ENCODE measurements at places on chromosomes 2 and 18.

- DNase-seq: no peak
Observed at GRCh38 chr18:9849407-9850283, 36.1 kb upstream of the TXNDC2 start.

GRCh38 chr18:37397814-37398213 lies 167.8 kb downstream of the CELF4 start:
- DNase-seq: no peak

- no peak for DNase-seq
Observed at GRCh38 chr2:122800781-122801180, 1045.3 kb downstream of the TSN start.

DNA sequence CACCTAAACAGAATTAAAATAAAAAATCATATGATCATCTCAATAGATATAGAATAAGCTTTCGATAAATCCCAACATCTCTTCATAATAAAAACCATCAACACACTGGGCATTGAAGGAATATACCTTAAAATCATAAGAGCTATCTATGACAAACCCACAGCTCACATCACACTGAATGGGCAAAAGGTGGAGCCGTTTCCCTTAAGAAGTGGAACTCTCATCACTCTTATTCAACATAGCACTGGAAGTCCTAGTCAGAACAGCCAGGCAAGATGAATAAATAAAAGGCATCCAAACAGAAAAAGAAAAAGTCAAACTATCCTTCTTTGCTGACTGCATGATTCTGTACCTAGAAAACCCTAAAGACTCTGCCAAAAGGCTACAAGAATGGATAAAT lies 510.3 kb downstream of the ZNF804A start:
- no peak for DNase-seq

GRCh38 chr2:100862081-100862480 lies 42.1 kb downstream of the NPAS2 start:
- DNase-seq: no peak

GRCh38 chr2:9941196-9941995 lies 10.1 kb upstream of the GRHL1 start:
- no peak for DNase-seq

DNA sequence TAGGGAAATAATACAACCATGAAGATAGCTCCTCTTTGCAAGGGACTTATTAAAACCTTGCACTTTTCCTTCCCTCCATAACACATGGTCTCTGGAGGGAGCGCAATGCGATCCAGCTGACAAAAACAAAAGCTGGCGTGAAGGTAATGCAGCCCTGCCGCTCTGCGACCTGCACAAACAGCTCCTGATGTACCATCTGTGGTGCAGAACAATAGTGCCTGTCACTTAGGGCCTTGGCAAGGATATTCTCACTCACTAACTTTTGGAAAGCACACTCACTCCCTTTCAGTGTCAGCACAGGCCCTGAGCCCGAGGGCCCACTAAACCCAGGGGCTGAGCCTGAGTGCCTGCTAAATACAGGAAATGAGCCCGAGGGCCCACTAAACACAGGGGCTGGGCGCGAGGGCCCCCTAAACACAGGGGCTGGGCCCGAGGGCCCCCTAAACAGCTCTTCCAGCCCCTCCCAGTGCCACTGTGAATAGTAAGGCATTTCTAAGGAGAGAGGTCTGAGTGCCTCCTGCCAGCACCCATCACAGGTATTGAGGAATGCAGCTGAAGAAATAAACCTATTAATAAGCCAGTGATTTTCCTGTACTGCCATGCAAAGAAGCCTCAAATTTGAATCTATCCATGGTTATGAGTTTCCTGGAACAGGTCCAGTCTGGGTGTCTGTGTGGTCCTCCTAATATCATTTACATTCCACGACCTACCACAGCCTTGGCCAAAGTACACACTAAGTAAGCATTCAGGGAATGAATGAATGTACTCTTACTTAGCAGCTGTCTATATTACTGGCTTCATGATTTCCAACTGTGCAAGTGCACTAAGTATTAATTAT lies 9.3 kb downstream of the L3MBTL4 start:
- DNase-seq: no peak

DNA sequence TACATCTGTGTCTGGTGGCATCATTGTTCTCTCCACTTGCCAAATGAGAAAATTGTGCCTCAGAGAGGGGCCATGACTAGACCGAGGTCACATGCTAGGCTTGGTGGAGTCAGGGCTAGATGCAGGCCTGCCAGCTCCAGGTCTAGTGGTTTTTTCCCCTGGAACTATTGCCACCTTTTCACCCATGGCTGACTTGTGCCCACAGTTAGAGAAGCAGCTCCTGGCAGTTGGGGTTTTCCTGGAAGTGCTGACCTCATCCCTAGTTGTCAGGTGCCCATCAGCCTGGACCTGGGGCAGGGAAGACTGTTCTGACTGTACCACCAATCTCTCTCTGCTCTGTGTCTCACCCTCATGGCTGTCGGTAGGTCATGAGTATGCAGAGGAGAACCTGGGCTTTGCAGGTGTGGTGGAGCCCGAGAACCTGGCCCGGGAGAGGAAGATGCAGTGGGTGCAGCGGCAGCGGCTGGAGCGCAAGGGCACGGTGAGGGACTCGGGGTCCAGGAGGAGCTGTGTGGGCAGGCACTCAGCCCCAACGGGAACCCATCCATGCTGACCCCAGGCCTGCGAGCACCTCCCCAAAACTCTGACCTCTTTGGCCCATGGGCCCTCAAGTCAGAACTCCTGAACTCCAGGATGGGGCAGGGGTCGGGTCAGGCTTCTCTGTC lies 12.4 kb upstream of the CATIP start:
- no peak for DNase-seq

GRCh38 chr2:10035053-10035422 lies 8.3 kb upstream of the KLF11 start:
- no peak for DNase-seq

DNA sequence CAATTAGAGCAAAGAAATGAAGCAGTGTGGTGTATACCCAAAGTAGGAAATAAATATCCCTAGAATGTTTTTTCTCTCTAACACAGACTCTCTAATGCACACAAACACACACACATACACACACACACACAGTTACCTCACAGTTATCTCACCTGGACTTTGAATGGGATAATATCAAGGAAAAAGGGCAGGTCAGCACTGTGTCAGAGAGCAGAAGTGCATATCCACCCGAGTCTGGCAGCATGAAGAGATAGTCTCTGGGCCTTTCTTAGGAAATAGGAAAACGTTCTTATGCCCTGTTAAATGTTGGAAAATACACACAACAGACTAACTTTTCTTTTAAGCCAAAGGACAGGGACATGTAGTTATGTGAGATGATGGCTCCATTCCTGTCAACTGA lies 162.0 kb downstream of the COL6A3 start:
- DNase-seq: no peak

- DNase-seq: no peak
Observed at GRCh38 chr2:68196120-68196716, 38.5 kb downstream of the PNO1 start.

GRCh38 chr2:62577994-62578781 lies 72.2 kb upstream of the TMEM17 start:
- no peak for DNase-seq

- DNase-seq: no peak
Observed at GRCh38 chr2:102337012-102337411, 18.6 kb upstream of the IL18R1 start.

- DNase-seq: no peak
Observed at GRCh38 chr2:74639550-74639949, 8.6 kb downstream of the M1AP start.

- DNase-seq: no peak
Observed at GRCh38 chr2:205047273-205047839, 502.1 kb downstream of the PARD3B start.

DNA sequence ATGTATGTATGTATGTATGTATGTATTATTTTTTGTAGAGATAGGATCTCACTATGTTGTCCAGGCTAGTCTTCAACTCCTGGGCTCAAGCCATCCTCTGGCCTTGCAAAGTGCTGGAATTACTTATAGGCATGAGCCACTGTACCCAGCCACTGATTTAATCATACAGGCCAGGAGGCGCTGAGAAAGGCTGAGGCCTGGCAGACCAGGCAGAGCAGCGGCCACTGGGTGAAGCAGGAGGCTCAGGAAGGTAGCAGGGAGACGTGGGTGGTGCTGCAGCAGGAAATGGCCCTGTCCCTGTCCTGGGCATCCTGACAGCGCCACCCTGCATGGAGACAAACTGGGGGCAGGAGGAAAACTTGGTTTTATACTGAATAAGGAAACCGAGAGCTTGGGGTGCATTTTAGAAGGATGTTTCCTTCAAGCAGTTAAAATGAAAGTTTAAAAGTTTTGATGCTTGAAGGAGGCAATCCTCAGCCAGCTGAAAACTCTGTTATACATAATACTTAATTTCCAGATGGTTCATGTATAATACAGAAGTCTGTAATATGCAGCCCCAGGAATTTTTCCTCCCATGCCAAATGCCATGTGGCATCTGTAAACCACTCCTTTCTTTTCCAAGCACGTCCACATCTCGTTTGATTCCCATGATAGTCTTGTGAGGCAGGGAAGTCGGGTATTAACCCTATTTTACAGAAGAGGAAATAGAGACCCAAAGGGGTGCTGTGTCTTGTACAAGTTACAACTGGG lies 182.4 kb downstream of the CELF4 start:
- no peak for DNase-seq

GRCh38 chr18:35513181-35513936 lies 15.6 kb upstream of the INO80C start:
- no peak for DNase-seq

DNA sequence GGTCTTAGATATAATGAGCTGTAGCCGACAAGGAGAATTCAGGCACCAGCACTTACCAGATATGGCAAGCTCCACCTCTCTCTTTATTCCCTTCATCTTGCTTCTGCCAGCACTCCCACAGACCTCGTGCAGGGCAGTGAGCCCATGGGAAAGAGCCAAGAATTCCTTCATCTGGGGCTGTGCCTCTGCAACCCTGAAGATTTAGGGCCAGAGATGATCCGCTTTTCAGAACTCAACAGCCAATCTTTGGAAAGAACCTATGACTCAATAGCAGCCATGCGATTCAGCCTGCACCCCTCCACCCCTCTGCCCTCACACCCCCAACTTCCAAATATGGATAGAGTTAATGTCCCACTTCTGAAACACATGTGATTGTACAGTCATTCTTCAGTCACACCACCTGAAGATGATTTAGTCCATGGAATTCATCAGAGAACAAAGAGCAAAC lies 533.7 kb upstream of the TNP1 start:
- no peak for DNase-seq

GRCh38 chr18:59690996-59691395 lies 6.2 kb downstream of the CCBE1 start:
- DNase-seq: no peak

DNA sequence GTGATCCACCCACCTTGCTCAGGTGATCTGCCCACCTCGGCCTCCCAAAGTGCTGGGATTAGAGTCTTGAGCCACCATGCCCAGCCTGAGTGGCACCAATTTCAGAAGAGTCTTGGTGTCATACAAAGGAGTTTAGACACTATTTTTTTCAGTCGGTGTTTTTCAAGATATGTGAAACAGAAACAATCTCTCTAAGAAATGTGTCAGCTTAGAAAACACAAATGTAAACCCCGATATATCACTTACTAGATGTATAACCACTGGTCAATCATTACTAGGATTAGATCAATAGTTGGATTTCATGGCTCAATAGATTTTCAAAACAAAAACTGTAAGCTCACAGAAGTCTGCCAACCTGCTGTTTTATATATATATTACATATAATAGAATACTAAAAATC lies 67.2 kb upstream of the FRZB start:
- DNase-seq: no peak

- DNase-seq: no peak
Observed at GRCh38 chr2:55357927-55358326, 61.7 kb downstream of the CCDC88A start.

GRCh38 chr2:166167449-166167848 lies 39.6 kb upstream of the SCN1A start:
- DNase-seq: no peak

DNA sequence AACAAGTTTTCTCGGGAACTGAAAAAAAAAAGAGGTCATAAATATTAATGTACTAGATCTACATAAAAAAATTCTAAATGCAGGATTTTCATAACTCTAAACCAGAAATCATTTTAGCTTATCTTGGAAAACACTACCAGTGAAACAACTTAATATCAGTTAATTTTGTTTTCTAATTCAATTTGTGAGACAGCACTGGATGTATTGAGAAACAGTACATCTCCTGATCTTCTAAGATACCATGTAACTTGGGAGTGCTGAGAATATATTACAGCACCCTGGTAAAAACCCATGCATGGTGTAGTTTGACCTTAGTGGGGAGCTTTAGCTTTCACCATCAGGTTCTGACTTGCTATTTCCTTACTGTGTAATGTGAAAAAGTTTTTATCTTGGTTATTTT lies 129.6 kb downstream of the NRXN1 start:
- DNase-seq: no peak

DNA sequence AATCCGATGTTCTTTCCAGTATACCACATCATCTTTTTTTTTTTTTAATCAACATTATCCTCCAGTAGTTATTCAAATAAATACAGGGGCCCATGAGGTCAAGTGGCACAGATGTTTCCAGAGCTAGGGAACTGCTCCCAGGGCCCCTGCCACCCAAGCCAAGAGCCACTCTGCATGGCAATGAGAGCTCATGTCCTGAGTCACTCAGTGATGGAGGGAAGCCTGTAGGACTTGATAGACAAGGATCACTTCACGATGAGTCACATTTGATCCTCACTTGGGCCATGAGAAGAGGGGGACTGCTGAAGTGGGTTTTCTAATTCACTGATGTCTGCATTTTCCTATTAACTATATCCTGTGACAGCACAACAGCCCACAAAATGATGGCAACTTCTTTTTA lies 127.0 kb upstream of the PKDCC start:
- DNase-seq: no peak

DNA sequence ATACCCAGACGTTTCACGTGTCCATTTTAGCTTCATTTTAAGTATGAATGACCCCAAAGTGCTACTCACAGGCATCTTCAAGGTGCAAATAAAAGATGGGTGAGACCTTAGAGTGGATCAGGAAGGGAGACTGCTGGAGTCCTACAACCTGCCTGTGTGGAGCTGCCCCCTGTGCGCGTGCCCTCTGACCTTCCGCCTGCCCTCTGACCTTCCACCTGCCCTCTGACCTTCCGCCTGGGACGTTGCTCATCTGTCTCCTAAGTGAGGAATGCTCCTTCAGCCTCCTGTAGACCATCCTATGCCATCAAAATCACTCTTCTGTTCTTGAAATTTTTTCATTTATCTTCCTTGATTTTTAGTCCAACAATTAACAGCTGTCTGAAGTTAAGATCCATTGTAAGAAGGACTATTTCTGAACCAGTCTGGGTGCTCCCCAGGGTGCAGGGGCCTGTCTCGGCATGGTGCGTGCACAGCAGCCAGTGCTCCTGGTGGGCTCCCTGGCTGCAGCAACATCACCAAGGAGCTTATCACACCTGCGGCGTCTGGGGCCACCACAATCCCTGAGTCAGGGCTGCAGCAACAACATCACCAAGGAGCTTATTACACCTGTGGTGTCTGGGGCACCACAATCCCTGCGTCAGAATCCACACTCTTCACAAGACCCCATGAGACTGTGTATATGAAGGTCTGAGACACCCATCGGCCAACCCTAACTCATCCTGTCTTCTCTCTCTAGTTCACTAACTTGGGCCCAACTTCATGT lies 86.0 kb downstream of the TPO start:
- no peak for DNase-seq

Measured in stimulated activated CD4-positive, alpha-beta T cell treated with anti-CD3 and anti-CD28 coated beads, Interleukin-1b, Interleukin-23, amount 100 ng/mL, for 48 hours (primary cell).